ENCODE measurements at places on chromosomes 16 and 17.

DNA sequence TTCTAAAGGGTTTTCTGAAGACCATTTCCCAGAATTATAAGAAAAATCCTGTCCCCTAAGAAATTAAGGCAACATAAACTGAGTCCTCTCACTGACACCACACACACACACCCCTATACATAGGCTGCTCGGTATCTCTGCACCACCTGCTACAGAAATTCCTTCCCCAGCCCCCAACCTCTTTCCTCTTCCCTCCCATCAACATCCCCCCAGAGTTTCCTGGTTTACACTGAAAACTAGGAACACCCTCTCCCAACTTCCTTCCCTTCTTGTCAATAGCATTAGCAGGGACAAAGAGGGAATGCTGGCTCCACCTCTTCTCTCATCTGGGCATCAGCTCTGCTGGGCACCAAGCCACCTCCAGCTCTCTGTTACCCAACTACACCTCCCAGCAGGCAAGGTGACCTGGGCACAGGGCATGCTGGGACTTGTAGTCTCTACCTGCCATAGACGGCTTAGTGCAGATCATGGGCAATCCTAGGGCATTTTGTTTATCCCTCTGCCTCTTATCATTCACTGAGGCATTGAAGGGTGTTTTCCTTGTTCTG, 15.7 kb downstream of the CAVIN1 start:
- no peak for DNase-seq

GRCh38 chr17:18009609-18010420, 29.2 kb downstream of the ATPAF2 start:
- no peak for DNase-seq

- no peak for DNase-seq
Measured at GRCh38 chr16:11094857-11095565, 150.6 kb downstream of the CLEC16A start.

GRCh38 chr17:19470530-19471261, 59.7 kb downstream of the RNF112 start:
- DNase-seq = peak; percentile 65

GRCh38 chr17:62679866-62680377, 52.5 kb downstream of the MRC2 start:
- no peak for DNase-seq

- DNase-seq = no peak
Measured at GRCh38 chr17:64611369-64611768, 50.7 kb downstream of the SMURF2 start.

DNA sequence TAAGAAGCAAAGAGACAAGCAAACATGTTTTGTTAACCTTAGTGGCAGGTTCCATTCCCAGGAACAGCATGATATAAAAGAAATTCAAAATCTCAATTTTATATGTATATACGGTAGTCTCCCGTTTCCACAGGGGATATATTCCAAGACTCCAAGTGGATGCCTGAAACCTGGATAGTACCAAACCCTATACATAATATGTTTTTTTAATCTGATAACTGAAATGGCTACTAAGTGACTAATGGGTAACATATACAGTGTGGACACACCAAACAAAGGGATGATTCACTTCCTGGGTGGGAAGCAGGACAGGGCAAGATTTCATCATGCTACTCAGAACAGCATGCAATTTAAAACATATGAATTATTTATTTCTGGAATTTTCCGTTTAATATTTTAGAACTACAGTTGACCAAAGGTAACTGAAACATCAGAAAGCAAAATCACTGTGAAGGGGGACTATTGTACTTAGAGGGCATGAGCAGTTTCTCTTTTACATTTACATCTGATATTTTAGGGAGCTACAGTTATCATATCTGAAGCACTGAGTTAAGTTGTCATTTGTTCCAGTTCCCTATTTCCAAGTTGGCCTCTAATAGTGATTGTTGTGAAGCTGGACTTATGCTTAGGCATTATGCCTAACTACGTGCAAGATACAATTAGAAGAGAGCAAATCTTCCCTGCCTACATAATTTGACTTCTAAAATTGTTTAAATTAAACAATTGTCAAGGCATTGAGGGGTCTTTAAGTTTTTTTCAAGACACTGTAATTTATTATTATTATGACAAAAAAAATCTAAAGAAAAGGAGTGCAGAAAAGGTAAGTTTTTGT, 34.1 kb upstream of the ABCA6 start:
- no peak for DNase-seq

- no peak for DNase-seq
Measured at GRCh38 chr17:41002814-41003213, 3.1 kb upstream of the KRTAP3-2 start.

DNA sequence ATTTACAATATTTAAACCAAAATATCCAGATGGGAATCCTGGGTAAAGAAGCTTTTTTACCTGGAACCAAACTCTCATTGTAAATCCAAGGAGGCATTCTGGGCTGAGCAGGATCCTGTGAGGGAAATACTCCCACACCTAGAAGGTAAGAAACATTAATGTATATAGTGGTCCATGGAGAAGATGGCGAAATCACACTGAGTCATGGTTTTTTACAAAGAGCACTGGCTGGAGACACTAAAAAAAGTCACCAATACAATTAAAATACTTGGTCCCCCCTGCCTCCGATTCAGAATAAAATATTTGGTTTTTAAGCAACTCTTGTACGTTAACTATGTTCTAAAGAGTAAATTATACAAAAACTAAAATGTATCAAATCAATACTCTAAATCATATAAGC, 32.9 kb downstream of the SYNRG start:
- no peak for DNase-seq

GRCh38 chr16:68466174-68466573, 17.9 kb upstream of the SMPD3 start:
- DNase-seq = no peak

DNA sequence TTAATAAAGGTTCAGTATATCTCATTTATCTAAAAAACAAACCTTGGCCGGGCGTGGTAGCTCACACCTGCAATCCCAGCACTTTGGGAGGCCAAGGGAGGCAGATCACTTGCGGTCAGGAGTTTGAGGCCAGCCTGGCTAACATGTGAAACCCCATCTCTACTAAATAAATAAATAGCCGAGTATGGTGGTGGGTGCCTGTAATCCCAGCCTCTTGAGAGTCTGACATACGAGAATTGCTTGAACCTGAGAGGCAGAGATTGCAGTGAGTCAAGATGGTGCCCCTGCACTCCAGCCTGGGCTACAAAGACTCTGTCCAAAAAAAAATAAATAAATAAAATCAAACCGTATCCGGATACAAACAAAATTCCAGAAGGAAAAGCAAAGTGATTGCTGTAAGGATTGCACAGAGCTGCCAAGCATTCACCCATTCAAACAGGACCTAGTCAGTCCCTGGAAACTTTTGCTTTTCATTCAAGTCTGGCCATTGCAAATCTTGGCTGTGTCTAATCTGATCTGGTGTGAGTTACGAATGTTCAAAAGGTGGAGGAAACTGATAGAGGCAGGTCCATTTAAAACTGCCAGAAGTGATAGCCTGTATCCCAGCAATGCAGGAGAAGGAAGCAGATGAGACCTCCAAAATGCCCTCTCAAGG, 102.5 kb upstream of the CLEC3A start:
- no peak for DNase-seq

- no peak for DNase-seq
Measured at GRCh38 chr17:39823407-39824054, 40.6 kb downstream of the IKZF3 start.

- no peak for DNase-seq
Measured at GRCh38 chr16:12617401-12617819, 186.3 kb downstream of the CPPED1 start.

Measured in NCI-H187 (cell line).